ENCODE measurements at places on chromosomes 2 and 18.

GRCh38 chr18:68417826-68418225, 297.1 kb downstream of the TMX3 start:
- DNase-seq = no peak

- no peak for DNase-seq
Observed at GRCh38 chr2:85243101-85244072, 84.4 kb downstream of the TGOLN2 start.

DNA sequence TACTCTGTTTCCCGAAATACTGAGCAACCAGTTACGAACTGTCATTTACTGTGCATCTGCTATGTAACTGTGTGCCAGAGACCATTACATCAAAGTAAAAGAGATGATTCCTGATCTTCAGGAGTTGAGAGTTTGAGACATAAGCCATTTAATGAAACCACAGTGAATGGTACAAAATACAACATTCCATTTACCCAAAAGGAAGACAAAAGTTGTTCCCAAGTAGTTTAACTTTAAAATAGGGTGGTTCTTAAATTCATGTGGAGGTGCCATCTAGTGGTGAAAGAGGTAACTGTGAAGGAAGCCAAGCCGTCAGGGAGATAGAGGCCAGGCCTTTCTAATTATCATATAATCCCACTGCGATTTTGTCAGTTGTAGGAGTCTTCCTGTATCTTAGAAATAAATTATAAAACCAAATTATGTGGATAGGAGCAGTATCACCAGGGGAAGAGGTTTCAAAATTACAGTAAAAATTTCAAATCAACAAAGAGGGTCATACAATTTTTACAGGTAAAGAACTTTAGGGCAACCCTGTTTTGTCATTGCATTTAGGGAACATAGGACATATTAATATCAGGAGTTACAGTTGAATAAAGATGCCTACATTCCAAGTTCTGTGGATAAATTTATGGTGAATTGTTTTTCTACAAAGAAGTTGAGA, 67.7 kb downstream of the EPAS1 start:
- peak; percentile 76 for DNase-seq

DNA sequence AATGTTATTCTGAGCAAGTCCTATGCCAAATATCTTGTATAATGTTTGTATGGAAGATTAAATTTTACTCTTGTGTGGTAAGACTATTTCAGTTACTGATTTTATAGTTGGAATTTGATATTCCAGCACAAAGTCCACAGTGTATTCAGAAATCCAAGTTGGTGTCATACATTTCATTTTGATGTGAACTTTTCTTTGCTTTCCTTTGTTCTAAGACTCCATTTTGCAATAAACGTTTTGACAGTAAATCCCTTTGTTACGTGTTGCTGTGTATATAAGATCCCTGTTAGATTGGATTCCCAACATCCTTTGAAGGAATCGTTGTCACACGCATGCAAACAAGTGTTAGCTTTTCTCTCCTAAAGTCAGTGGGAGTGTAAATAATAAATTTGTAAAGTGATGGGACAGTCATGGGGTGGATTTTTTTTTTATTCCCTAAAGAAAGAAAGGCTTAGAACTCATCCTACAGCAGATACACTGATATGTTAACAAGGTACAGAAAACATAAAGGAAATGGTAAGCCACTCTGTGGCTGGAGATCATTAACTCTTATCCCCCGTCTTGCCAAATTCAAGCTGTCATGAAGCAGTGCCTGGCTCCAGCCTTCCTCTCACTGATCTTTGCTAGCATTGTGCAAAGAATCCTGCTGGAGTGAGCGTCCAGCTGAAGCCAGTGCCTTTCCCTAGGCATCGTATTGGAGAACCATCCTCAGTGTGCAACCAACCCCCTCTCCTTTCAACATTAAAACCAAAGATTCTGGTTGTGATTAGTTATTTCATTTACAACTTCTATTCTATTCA, 127.6 kb upstream of the CDCA7 start:
- no peak for DNase-seq

DNA sequence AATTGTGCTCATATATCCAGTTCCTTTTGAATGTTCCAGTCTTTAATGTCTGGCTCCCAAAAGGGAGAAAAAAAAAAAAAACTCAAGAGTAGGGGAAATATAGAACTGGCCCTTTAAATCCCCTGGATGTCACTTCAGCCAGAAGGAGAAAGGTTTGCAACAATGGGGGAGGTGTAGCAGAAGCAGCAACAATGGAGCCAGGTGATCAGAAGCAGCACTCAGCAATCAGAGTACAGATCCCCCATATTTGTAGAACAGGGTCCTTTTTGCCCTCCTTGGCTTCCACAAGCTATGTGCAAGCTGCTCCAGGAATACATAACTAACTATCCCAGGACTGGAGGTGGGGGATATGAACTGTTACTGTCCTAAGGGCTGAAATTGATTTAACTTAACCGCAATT, 25.8 kb upstream of the ZNF397 start:
- no peak for DNase-seq

DNA sequence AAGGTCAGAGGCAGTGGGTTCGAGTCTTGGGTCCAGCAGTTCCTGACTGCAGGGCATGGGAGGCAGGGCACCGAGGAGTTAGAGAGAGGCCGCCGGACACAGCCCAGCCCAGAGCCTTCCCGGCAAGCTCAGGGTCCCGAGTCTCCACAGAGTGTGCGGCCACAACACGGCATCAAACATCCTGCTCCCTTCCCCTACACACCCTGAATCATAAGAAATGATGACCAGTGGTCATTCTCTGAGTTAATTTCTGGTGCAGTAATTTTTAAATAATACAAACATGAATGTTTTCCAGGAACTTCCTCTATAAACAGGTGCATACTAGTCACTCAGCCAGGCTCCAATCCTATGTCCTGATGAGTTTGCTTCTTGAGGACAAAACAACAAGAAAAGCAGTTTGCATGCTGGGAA, 118.0 kb downstream of the PXDN start:
- no peak for DNase-seq

- no peak for DNase-seq
Observed at GRCh38 chr2:63301481-63301880, 250.9 kb downstream of the OTX1 start.

DNA sequence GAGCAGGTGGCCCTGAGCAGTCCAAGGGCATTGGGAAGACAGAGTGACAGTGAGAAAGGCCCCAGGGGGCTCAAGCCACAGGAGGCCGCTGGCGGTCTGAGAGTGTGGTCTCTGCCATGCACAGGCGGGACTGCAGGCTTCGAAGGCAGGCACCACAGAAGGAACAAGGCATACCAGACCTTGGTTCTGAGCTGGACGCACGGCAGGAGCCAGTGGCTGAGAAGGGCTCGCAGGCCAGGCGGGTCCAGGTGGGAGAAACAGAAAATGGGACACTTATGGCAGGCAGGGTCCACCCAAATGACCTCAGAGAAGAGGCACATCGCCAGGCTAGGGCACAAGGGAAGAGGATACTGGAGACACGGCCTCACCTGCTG, 14.9 kb downstream of the HJURP start:
- DNase-seq = no peak

- DNase-seq = no peak
Observed at GRCh38 chr2:239767021-239767905, 257.9 kb downstream of the NDUFA10 start.

Data from fibroblast of skin of scalp (primary cell).